ENCODE measurements at places on chromosomes 6 and 20.

- no peak for DNase-seq
Observed at GRCh38 chr20:62054451-62054953, 11.2 kb downstream of the TAF4 start.

GRCh38 chr6:33609528-33609927 is 11.6 kb upstream of the ITPR3 start:
- no peak for DNase-seq

GRCh38 chr6:142612956-142613355 is 311.1 kb downstream of the ADGRG6 start:
- no peak for DNase-seq

- no peak for DNase-seq
Observed at GRCh38 chr6:35253249-35253648, 6.3 kb upstream of the ZNF76 start.

DNA sequence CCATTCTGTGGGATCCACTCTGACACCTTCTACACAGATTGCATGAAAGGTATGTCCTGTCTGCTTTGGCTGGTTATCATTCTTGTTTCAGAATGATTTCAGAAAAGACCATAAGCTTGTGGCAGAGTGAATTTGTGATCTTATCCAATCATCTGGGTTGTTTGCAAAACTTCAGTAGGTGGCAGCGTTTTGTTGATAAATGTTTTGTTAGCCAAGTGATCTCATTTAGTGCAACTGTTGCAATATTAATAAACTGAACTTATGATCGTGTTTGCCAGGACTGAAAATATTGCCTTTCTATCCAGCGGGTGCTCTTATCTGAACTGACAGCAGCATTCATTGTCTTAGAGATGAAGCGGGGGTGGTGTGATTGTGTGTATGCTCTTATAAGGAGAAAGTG is 613.2 kb upstream of the NOX3 start:
- DNase-seq = no peak
